Activated T-cell treated with anti-CD3 and anti-CD28 coated beads for 1 hour (primary cell): ENCODE measurements at places on chromosomes 1 and 21.

GRCh38 chr1:108732398-108732797, 14.1 kb upstream of the STXBP3 start:
- DNase-seq: no peak

- no peak for DNase-seq
Observed at GRCh38 chr21:43847301-43847700, 17.7 kb upstream of the AGPAT3 start.

DNA sequence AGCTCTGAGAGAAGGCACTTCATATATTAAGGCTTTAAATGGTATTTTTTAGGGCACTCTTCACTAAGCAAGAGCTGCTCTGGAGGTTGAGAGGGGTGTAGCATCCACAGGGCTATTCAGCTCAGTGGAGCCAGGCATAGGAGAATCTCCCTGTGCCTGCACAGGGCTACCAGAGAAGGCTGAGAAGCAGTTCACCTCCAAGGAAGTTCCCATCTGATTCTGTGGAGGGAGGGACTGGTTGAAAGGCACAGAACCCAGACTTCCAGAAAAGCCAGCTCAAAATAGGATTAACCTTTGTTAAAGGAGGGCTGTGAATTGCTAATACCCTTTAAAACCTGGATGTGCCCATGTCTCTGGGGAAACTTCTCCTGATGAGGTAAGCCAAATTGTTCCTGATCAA, 304.5 kb downstream of the TTLL7 start:
- DNase-seq: no peak

GRCh38 chr1:156838972-156839371, 19.9 kb downstream of the INSRR start:
- no peak for DNase-seq

GRCh38 chr1:67459068-67459467, 28.9 kb upstream of the SERBP1 start:
- DNase-seq: no peak

DNA sequence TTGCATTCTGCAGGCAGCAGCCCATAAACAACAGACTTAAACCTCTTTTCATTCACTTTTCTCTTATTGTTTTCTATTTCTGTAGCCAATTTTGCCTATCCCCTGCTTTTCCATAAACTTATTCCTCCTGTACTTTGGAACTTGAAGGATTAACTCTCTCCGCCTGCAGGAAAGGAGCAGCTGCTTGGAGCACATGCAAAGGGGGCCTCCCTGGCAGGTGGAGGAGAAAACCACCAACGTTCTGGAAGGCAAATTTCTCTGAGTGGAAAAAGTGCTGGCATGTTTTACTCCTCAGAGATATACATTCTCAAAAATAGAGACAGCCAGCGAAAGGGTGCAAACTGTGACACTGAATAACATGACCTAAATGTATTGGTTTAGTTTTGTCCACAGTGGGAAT, 33.6 kb downstream of the RGS21 start:
- no peak for DNase-seq

DNA sequence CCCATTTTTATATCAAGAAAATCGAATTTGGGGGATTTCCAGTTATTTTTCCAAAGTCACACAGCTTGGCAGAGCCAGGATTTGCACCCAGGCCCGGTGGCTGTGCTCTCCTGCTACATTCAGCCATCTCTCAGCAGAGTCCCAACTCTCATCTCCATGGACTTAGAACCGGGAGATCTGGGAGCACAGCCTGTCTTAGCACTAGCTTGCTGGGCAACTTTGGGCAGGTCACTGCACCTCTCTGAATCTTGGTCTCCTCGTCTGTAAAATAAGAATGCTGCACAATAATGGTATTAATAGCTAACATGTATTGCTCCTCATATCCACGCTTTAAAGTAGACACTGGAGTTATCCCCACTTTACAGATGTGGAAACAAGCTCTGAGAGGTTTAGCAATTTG, 47.8 kb upstream of the PAX7 start:
- no peak for DNase-seq
